ENCODE measurements at places on chromosomes 16 and 17. TPM values are rescaled to one million over a fixed set of nuclear protein-coding genes. Genes with fewer than 3 reads are reported as not detected.

FBXW10B gene
- 0.13 TPM for total RNA-seq

CA5A gene
- not detected for total RNA-seq

HOXB1 gene
- total RNA-seq: not detected

LRRC75A gene
- not detected for total RNA-seq

RAMP2 gene
- 0.78 TPM for total RNA-seq

CES3 gene
- total RNA-seq: 0.24 TPM

TLCD3B gene
- not detected for total RNA-seq

SPATA22 gene
- total RNA-seq: 0.52 TPM

TNP2 gene
- not detected for total RNA-seq

COX6A2 gene
- not detected for total RNA-seq

ZP2 gene
- total RNA-seq: not detected

ASPHD1 gene
- 6.5 TPM for total RNA-seq

PPY gene
- not detected for total RNA-seq

KRT10 gene
- total RNA-seq: 33.1 TPM

HID1 gene
- 4.3 TPM for total RNA-seq

Data from epithelial cell of alveolus of lung (primary cell).